EL (cell line): ENCODE measurements at places on chromosomes 7 and 10.
A peak's percentile ranks its signal among the peaks of the same experiment; 100 is the strongest.

- DNase-seq, result peak; percentile 93
Observed at GRCh38 chr7:22572292-22572691, 72.3 kb upstream of the STEAP1B start.

DNA sequence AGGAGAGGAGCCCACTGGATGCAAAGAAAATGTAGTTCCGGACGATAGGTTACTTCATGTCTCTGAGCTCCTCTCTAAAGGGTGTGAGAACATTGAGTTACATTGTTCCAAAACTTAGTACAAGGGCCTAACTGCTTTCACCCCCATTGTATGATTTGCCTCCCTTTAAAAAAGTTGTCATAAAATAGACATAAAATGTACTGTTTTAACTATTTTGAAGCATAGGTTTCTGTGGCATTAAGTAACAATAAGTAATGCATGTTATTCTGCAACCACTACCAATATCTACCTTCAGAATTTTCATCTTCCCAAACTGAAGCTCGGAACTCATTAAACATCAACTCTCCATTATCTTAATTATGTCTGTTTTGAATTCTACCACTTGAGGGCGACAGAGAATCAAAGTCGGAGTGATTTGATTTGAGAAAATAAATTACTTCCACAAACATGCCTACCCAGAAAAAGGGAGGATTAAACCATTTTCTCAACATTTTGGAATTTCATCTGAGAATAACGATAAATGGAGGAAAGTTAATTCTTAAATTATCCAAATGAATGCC, 2.7 kb downstream of the IGFBP1 start:
- DNase-seq, result peak; percentile 57

DNA sequence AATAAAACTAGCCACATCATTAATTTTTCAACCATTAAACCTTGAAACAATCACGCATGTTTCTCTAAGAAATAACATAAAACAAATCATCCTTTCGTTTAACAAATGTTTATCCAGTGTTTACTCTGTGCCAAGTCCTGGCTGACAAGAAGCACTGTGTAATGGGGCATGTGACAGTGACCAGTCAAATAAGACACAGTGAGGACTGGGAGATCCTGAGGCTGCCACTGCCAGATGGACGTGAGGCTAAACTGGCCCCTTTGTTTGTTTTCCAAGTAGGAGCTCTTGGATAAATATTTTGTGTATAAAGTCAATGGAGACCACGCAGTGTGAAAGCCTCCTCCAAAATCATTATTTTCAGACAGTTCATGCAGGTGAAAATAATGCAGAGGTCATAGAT, 626.2 kb downstream of the SUGCT start:
- DNase-seq, result no peak

DNA sequence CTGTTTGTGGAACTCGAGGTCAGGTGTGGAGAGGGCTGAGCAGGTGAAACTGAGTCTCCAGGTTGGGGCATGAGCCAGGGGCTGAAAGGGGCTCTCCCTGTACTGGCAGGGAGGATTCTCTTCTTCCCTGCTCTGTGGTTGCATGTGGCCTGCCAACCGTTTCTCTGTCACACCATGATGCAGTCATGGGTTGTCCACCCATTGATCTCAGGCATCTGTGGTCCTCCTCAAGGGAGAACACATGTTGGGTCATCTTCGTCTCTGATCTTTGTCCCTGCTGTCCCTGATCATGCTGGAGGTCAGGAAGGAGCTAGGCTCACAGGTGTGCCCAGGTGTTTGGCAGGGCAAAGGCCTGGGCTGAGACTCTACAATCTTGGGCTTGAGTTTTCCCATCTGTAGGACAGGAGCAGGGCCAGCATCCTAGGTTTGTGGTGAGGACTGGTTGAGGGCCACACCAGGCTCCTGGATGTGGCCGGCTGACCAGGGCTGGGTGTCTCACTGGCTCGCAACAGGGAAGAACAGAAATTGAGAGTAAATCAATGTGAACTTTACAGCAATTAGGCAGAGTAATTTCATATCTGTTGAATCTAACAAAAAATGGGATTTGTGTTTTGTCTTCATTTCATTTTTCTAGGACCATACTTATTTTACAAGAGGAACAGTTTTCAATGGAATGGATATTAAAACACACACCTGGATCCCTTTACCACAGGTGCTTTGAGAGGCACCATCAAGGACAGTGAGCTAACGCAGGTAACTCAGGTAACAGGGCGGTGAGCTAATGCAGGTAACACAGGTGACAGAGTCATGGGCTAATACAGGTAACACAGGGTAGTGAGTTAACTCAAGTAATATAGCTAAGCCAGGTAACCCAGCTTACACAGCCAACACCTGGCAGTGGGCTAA, 58.5 kb upstream of the IGFBP3 start:
- no peak for DNase-seq

- peak; percentile 19 for DNase-seq
Observed at GRCh38 chr7:1144269-1144771, 15.7 kb downstream of the ZFAND2A start.

- DNase-seq, result no peak
Observed at GRCh38 chr10:29263506-29263905, 25.4 kb upstream of the LYZL1 start.

- peak; percentile 31 for DNase-seq
Observed at GRCh38 chr7:55271069-55271626, 94.0 kb upstream of the LANCL2 start.

DNA sequence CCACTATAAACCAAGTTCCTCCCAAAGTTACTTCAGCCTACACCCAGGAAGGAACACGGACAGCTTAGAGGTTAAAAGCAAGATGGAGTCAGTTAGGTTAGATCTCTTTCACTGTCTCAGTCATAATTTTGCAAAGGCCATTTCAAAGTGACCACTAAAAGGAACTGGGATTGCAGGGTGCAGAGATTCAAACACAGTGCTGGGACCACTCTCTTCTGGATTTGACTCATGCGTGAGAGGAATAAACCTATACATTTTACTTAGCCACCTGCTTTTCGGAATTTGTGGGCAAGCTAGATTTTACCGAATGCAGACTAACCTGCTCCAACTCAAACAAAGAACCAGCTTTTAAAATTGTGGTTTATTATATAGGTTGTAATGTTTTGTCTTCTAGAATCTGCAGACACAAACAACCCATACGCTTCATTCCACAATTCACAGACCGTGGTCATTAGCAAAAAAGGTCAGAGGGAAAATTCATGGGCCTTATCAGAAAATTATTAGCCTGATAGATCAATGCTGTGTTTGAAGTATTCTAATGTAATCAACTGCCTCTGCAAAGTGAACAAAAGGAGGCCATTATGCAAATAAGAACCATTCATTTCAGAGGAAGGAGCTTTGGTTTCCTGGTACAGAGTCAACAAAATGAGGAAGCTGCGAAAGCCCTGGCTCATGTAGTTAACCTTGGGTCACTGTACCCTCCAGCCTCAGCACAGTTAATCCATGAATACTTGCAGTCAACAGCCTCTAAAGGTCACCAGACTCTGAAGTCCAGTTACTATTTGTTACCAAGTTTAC, 342.7 kb upstream of the KLF6 start:
- DNase-seq, result no peak

DNA sequence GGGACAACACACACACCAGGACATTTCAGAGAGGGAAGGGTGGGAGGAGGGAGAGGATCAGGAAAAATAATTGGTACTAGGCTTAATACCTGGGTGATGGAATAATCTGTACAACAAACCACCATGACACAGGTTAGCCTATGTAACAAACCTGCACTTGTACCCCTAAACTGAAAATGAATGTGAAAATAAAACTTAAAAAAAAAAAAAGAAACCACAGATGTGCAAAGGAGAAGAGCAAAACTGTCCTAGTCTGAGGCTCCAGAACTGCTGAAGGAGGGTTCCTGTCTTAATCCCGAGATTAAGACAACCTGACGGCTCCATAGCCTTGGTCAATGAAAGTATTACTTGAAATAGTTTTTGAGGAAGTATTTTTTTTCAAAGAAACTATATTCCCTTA, 423.0 kb downstream of the NEBL start:
- no peak for DNase-seq

DNA sequence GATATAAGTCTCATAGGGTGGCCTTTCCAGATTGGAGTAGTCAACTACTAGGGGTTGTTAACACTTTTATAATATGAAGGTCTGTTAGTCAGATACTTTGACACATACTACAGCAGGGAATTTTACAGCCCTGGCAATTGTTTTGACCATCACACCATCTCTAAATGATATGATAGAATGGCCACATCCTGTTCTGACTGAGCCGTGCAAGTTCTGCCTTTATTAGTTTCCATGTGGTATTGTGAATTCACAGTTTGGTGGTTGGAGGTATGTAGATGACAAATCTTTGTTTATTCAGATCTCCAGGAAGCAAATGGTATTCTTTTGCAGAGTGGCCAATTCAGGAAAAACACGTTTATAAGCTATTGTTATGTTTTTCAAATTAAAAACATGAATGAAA, 83.0 kb downstream of the NRG3 start:
- DNase-seq, result no peak

- DNase-seq, result no peak
Observed at GRCh38 chr10:88913127-88913526, 33.1 kb downstream of the STAMBPL1 start.

- DNase-seq, result peak; percentile 12
Observed at GRCh38 chr7:90222811-90223725, 11.5 kb downstream of the STEAP2 start.

DNA sequence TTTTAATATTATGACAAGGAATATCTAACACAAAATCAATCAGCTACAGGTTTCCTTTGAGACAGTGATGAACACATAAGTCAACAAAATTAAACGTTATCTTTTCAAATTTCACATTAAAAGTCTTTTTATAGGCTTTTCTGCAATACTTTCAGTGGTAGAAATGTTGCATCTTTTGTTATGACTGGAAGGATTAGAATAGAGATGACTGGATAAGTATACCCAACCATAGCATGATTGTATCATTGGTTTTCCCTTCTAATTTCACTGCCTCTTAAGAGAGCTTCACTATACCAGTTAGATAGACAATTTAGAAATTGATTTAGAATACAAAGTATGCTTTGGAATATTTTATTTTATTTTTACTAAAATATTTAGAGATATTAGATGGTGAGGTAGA, 273.9 kb downstream of the PHF14 start:
- no peak for DNase-seq

DNA sequence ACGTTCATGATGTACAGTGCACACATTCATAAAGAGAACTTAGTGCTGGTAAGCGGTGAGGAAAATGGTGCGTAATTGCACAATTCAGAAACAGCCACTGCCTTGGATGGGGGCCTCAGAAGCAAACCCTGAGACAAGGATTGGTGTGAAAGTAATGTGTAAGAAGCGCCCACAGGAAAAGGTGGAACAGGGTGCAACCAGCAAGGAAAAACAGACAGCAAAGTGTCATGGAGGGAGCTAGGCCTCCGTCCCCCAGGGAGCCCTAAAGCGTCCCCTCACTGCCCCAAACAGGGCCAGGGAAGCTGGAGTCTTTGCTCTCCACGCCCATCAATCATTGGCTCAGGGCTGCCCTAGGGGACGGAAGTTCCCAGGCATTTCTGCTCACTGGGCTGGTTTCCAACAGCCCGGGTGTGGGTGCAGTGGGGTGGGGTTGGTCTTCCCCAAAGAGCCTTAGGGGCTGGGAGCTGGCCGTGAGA, 9.6 kb upstream of the C10orf105 start:
- peak; percentile 75 for DNase-seq

DNA sequence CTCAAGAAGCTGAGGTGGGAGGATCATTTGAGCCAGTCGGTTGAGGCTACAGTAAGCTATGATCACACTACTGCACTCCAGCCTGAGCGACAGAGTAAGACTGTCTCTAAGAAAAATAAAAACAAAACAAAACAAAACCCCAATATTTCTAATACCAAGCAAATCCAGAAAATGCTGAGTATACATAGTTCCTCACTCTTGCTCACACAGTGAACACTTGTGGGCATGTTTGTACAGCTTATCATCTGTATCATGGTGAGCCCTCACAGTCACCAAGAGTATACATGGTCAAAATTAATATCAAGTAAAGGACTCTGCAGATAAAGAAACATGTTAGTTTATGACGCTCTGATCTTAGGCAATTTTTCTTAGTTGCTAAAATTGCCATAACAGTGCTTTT, 41.5 kb upstream of the C10orf67 start:
- no peak for DNase-seq

DNA sequence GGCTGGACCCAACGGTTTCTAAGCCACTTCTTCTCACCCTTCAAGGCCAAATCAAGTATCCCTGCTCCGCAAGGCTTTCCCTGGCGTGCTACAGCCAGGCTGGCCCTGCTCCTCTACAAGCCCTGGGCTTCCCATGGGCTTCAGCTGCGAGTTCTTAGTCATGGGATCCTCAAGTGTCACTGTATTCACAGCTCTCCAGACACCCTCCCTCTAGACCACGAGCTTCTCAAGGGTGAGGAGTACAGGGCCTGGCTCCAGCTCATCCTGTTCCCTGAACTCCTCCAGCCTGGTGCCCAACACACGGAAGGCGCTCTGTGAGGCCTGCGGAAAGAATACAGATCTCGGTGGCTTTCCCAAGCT, 38.8 kb downstream of the FAM53B start:
- DNase-seq, result no peak

GRCh38 chr7:55473932-55474331, 98.4 kb downstream of the VOPP1 start:
- DNase-seq, result no peak

- DNase-seq, result peak; percentile 28
Observed at GRCh38 chr7:23490357-23491135, 20.3 kb upstream of the IGF2BP3 start.

GRCh38 chr10:125711110-125711750, 8.3 kb upstream of the EDRF1 start:
- no peak for DNase-seq

DNA sequence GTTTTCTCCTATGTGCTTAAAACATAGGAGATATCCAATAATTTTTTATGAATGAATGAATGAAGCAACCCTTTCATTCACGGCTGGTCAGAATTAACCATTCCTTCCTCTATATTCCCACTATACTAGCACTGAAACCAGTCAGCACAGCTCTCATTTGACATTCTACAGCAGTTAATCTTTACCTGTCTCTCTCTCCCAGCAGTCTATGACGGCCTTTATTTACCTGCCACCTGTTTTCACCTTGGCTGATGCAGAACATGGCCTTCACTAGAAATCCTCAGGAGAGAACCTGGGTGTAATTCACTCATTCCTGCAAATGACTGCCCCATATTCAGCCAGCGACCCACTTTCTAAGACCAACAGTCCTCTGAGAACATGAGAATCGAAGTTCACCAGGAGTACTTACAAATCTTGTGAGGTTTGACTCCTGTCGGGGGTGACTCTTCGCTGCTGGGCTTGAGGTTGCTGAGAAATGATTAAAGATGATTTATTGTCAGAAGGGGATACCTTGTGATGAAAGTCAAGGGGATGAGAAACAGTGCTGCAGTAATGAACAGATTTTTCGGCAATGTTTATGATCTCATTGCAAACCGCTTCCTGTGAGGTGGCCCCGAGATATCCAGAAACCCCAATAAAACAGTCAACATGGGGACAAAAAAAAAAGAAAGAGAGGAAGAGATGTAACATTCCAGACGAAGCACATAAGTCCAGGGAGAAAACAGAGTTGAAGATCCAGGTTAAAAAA, 30.9 kb upstream of the PDLIM1 start:
- peak; percentile 51 for DNase-seq

DNA sequence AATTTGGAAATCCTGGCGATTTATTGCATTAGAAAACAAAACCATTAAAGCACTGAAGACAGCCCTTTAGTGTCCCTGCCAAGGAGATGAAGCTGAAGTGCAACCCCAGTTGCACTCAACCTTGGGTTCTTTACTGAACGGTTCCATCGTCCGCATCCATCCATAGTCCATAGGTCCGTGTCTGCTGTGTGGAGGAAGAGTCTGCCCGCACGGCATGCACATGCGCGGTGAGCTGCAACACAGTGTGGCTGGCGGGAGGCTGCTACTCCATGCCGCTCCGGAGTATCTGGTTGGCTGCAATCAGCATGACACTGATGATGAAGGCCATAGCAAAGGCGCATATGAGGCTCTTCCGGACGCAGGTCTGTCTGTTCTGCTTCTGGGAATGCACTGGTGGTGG, 624.6 kb downstream of the CALN1 start:
- no peak for DNase-seq
